ENCODE measurements at places on chromosomes 12 and 14. TPM values are rescaled to one million over a fixed set of nuclear protein-coding genes. Genes with fewer than 3 reads are reported as not detected.

The GNPTAB gene
- 4.7 TPM for total RNA-seq

The ALG10B gene
- 3.9 TPM for total RNA-seq

- H3K4me3 ChIP-seq: no peak overlapping the region
- no peaks in the 10 kb centered on the region for H3K27me3 ChIP-seq
- no peak overlapping the region for H3K27ac ChIP-seq
- DNase-seq: no peak
Measured at GRCh38 chr14:94317259-94317658, 5.9 kb downstream of the SERPINA6 start.

The MYH7 gene
- total RNA-seq: 134 TPM

The RNASE11 gene
- total RNA-seq: not detected

DNA sequence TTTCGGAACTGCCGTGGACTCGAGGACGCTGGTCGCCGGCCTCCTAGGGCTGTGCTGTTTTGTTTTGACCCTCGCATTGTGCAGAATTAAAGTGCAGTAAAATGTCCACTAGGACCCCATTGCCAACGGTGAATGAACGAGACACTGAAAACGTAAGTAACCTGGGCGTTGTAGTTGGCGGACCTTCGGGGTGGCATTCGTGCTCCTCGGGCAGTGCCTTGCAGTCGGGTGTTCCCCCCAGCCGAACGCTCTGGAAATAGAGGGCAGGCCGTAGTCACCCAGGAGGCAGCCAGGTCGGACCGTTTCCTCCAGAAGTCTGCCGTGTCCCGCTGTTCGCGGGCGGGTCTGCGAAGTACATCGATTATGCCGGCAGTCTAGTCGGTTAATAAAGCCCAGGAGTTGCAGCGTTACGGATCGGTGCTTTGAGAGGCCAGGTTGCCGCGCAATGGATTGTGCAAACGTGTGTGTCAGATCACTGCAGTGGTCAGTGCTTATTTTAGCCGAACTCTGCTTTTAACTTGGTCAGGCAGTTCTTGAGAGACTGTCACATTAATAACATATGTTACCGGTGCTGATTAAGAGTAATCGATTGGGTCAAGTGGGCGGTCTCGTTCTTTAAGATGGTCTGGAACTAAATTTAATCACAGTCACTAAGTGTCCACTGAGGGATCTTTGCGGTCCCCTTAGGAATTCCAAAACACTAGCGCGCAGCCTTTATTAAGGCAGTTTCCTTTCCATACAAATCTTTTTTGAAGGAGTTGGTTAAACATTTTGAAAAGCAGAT lies 906 bp downstream of the MARK3 start:
- no peaks in the 10 kb centered on the region for H3K36me3 ChIP-seq
- peak overlapping the region; percentile 94 for H3K27ac ChIP-seq
- no peak for DNase-seq
- no peaks in the 10 kb centered on the region for H3K27me3 ChIP-seq
- H3K4me3 ChIP-seq: peak overlapping the region; percentile 97
- peaks cover 16% of the 10 kb centered on the region for H3K4me1 ChIP-seq

DNA sequence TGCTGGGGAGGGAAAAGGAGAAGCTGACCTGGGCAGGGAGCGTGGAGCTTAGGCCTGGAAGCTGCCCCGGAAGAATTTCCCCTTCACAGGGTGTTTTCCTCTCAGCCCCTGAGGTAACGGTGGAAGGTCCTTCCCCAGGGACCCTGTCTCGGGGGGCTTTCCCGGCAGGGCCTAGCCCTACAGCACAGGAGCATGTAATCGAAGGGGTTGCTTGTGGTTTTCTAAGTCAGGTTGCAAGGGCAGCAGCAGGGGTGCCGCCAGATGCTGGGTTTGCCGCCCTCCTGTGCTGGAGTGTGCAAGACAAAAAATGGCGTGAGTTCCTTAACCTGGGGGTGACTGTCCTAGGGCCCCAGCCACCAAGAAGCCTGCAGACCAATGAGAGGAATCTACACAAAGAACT lies 1.6 kb upstream of the KRT74 start:
- no peaks in the 10 kb centered on the region for H3K4me1 ChIP-seq
- H3K4me3 ChIP-seq: no peak overlapping the region
- no peak overlapping the region for H3K27ac ChIP-seq
- DNase-seq: no peak
- H3K27me3 ChIP-seq: peaks cover 27% of the 10 kb centered on the region

GRCh38 chr12:132229193-132229760 lies 85.0 kb downstream of the NOC4L start:
- H3K4me1 ChIP-seq: no peaks in the 10 kb centered on the region
- H3K27me3 ChIP-seq: peaks cover 10% of the 10 kb centered on the region
- no peak overlapping the region for H3K4me3 ChIP-seq
- no peak overlapping the region for H3K27ac ChIP-seq
- DNase-seq: no peak

GRCh38 chr12:98221243-98221808 lies 294.1 kb upstream of the TMPO start:
- H3K27me3 ChIP-seq: no peaks in the 10 kb centered on the region
- no peak for DNase-seq
- no peak overlapping the region for H3K4me3 ChIP-seq

DNA sequence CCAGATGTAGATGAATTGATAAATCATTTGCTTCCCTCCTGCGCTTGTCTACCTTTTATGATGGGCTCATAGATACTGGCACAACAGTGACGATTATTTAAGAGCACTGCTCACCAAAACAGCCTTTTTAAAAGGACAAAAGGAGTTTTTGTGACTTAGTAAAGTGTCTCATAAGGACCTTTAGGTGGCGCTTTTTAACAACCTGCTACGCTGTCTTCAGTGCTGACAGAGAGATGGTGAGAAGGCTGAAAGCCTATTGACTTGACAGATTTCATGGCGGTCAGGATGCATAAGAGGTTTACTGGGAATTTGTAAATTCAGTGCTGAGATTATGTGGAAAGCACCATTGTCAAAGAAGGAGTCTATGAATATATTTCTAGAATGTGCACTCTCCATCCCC lies 87.6 kb downstream of the SLC15A5 start:
- no peaks in the 10 kb centered on the region for H3K36me3 ChIP-seq
- H3K4me1 ChIP-seq: peaks cover 10% of the 10 kb centered on the region
- no peak overlapping the region for H3K27ac ChIP-seq
- peak; percentile 58 for DNase-seq
- H3K4me3 ChIP-seq: no peak overlapping the region
- H3K27me3 ChIP-seq: no peaks in the 10 kb centered on the region

The C12orf54 gene
- not detected for total RNA-seq

GRCh38 chr12:34393821-34394150 lies 371.5 kb downstream of the ALG10 start:
- H3K4me1 ChIP-seq: no peaks in the 10 kb centered on the region
- no peak overlapping the region for H3K27ac ChIP-seq
- no peak for DNase-seq

- H3K27me3 ChIP-seq: no peaks in the 10 kb centered on the region
- H3K27ac ChIP-seq: no peak overlapping the region
- peaks cover 5% of the 10 kb centered on the region for H3K36me3 ChIP-seq
- H3K4me1 ChIP-seq: no peaks in the 10 kb centered on the region
Measured at GRCh38 chr14:101878211-101878821, 86.1 kb upstream of the DYNC1H1 start.

DNA sequence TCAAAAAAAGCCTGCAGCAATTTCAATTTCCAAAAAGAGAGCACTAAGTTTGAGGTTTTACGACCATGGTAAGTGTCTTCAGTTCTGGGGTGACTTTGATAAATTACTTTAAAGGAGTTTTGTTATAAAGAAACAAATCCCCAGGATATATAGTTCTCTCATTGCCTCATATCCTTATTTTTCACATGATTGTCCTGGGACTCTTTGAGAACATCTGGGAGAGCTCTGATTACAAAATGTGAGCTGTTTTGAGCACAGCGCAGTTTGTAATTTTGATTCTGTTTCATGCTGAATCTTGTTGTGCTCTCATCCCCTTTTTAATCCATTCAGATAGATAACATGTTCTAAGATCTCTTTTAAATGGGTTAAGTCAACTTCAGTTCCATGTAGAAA lies 67.7 kb upstream of the DCN start:
- no peaks in the 10 kb centered on the region for H3K36me3 ChIP-seq
- no peaks in the 10 kb centered on the region for H3K4me1 ChIP-seq
- no peaks in the 10 kb centered on the region for H3K27me3 ChIP-seq
- H3K4me3 ChIP-seq: no peak overlapping the region
- no peak overlapping the region for H3K27ac ChIP-seq

- H3K4me3 ChIP-seq: no peak overlapping the region
- no peaks in the 10 kb centered on the region for H3K4me1 ChIP-seq
- H3K27me3 ChIP-seq: no peaks in the 10 kb centered on the region
- H3K27ac ChIP-seq: no peak overlapping the region
- DNase-seq: no peak
Measured at GRCh38 chr12:74644681-74645080, 107.0 kb downstream of the ATXN7L3B start.

The IL22 gene
- total RNA-seq: not detected

The DIABLO gene
- 72.3 TPM for total RNA-seq

- H3K27ac ChIP-seq: peak overlapping the region; percentile 15
- no peaks in the 10 kb centered on the region for H3K27me3 ChIP-seq
- DNase-seq: peak; percentile 32
- H3K4me1 ChIP-seq: peaks cover 9% of the 10 kb centered on the region
- H3K36me3 ChIP-seq: peaks cover 12% of the 10 kb centered on the region
- H3K4me3 ChIP-seq: no peak overlapping the region
Measured at GRCh38 chr14:102717276-102717675, 60.0 kb upstream of the TRAF3 start.

GRCh38 chr12:126668538-126668937 lies 1598.4 kb upstream of the TMEM132C start:
- H3K36me3 ChIP-seq: no peaks in the 10 kb centered on the region
- H3K4me3 ChIP-seq: no peak overlapping the region
- DNase-seq: peak; percentile 70
- H3K27ac ChIP-seq: no peak overlapping the region
- H3K4me1 ChIP-seq: no peaks in the 10 kb centered on the region

DNA sequence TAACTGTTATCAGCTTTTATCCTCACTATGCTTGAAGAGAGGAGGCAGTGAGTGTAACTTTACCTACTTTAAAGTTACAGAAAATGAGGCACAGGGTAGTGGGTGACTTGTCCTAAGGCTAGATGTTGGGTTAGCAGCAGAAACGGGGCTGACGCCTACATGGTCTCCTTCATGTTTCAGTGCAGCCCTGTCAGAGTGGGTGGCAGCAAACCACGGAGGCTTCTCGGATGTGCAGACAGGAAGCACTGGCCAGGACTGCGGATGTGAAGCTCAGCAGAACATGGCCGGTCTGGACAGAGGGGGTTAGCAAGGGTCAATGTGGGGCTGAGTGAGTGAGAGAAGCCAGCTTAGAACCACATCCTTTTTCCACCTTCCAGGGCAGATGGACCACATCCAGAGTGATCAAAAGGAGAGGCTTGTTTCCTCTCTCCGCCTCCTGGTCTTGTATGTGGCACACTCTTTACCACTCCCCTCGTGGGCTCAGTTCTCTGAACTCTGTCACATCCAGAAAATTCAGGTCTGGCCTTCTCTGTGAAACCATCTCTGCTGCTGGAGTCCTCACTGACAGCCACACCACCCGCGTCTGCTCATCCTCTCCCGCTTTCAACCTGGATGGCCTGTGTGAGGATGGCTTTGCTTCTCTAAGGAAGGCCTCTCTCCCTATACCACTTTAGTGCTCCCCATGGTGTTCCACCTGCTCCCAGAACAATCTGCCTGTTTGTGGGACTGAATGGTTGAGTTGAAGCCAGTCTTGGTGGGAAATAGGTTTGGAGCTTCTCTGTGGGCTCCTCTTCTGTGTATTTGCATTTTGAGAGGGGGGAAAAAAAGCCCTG lies 14.1 kb downstream of the SUSD6 start:
- peak; percentile 59 for DNase-seq
- no peaks in the 10 kb centered on the region for H3K36me3 ChIP-seq
- no peaks in the 10 kb centered on the region for H3K27me3 ChIP-seq

The REM2 gene
- total RNA-seq: 1.6 TPM

DNA sequence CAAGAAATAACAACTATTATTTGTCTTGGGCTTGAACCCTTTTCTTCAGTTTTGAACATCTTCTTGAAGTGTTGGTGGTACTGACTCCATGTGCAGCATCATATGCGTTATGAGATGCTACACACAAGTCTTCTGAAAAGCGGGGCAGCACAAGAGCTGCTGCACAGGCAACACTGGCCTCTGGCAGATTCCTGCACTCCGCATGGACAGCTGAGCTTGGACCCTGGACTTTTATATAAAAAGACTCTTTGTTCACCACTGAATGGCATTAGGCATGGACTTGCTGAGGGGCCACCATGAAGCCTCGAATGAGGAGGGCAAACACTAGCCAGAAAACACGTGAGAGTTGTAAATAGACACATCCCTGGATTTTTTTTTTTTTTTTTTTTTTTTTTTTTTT lies 210.8 kb upstream of the NPAS3 start:
- no peaks in the 10 kb centered on the region for H3K27me3 ChIP-seq
- H3K4me3 ChIP-seq: no peak overlapping the region
- no peak overlapping the region for H3K27ac ChIP-seq
- no peak for DNase-seq

DNA sequence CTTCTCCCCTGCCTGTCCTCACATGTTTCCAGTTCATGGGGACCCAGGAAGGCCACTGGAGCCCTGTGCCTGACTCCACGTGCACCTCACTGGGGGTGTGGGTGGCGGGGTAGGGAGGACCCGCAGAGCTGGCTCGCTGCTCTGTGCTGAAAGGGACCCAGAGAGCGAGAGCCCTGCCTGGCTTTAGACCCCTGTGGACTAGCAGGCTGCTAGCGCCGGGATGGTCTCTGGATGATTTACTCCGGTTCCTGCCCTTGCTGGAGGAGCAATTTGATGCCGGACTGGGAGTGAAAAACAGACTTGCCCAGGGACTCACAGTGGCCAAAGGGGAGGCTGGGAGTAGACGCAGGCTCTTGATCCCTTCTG lies 49.0 kb downstream of the NTF3 start:
- H3K4me3 ChIP-seq: no peak overlapping the region
- DNase-seq: no peak
- H3K36me3 ChIP-seq: no peaks in the 10 kb centered on the region
- H3K27me3 ChIP-seq: no peaks in the 10 kb centered on the region

DNA sequence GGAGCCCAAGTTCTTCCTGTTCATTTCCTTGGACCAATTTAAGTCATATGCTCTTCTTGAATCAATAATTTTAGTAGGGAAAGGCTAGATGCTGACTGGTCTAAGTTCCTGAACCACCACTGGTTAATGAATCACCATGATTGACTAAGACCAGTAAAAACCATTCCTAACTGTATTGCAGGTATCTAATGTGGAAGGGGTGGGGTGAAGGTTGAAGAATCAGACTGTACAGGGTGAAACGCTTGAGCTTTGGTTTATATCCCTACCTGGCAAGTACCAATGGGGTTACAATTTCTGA lies 100.1 kb downstream of the DYRK2 start:
- DNase-seq: no peak
- H3K27me3 ChIP-seq: no peaks in the 10 kb centered on the region
- no peak overlapping the region for H3K4me3 ChIP-seq
- no peak overlapping the region for H3K27ac ChIP-seq
- H3K36me3 ChIP-seq: no peaks in the 10 kb centered on the region

The CPNE6 gene
- 0.12 TPM for total RNA-seq

GRCh38 chr14:34857689-34858449 lies 17.3 kb downstream of the BAZ1A start:
- peaks cover 5% of the 10 kb centered on the region for H3K36me3 ChIP-seq
- no peak overlapping the region for H3K4me3 ChIP-seq
- H3K4me1 ChIP-seq: no peaks in the 10 kb centered on the region
- DNase-seq: no peak
- H3K27me3 ChIP-seq: no peaks in the 10 kb centered on the region
